ENCODE measurements at places on chromosomes 12 and 14. TPM values are rescaled to one million over a fixed set of nuclear protein-coding genes. Genes with fewer than 3 reads are reported as not detected.

The CSRP2 gene
- 19.0 TPM for total RNA-seq

The DCN gene
- 72.0 TPM for total RNA-seq

The RTL1 gene
- total RNA-seq = not detected

The SIRT4 gene
- total RNA-seq = 2.0 TPM

The LMNTD1 gene
- 0.63 TPM for total RNA-seq

The SOS2 gene
- 20.1 TPM for total RNA-seq

The ITGB7 gene
- 0.40 TPM for total RNA-seq

The NOS1 gene
- not detected for total RNA-seq

The TMEM119 gene
- total RNA-seq = 3.9 TPM

The REP15 gene
- total RNA-seq = 2.4 TPM

The KRT6A gene
- total RNA-seq = 2.7 TPM

The CLECL1 gene
- total RNA-seq = not detected

The CCDC60 gene
- total RNA-seq = not detected

The SUOX gene
- total RNA-seq = 12.6 TPM

The EML1 gene
- total RNA-seq = 93.1 TPM

The ERP27 gene
- not detected for total RNA-seq

The HOXC10 gene
- not detected for total RNA-seq

The ATP23 gene
- total RNA-seq = 2.8 TPM

The PTPRO gene
- 2.2 TPM for total RNA-seq

The KIF5A gene
- total RNA-seq = 2.1 TPM

The RNF212B gene
- total RNA-seq = not detected

The GARIN6 gene
- total RNA-seq = not detected

The RDH12 gene
- not detected for total RNA-seq

The HHIPL1 gene
- total RNA-seq = 24.1 TPM

The KRT71 gene
- not detected for total RNA-seq

The NEK9 gene
- total RNA-seq = 103 TPM

The VRTN gene
- total RNA-seq = not detected

The ACOT4 gene
- 0.98 TPM for total RNA-seq

The NTS gene
- total RNA-seq = 0.39 TPM

The OLR1 gene
- total RNA-seq = not detected

The TIMELESS gene
- total RNA-seq = 6.7 TPM

The ANO2 gene
- 0.07 TPM for total RNA-seq

The PTGER2 gene
- 8.2 TPM for total RNA-seq

The DBX2 gene
- total RNA-seq = not detected

The CDH24 gene
- 5.1 TPM for total RNA-seq

The RHOJ gene
- total RNA-seq = 5.0 TPM

The HOXC11 gene
- total RNA-seq = not detected

The SMIM41 gene
- 0.07 TPM for total RNA-seq

The ADAMTS20 gene
- total RNA-seq = not detected

The MBD6 gene
- 15.3 TPM for total RNA-seq

The ATP2B1 gene
- total RNA-seq = 85.6 TPM

The P2RX2 gene
- total RNA-seq = not detected

The JAG2 gene
- 4.0 TPM for total RNA-seq

The LMO3 gene
- total RNA-seq = 0.39 TPM

The TRHDE gene
- total RNA-seq = 1.6 TPM

The GRIP1 gene
- total RNA-seq = 0.33 TPM

The C14orf180 gene
- total RNA-seq = not detected

The ACSM4 gene
- total RNA-seq = not detected

The REM2 gene
- total RNA-seq = 0.13 TPM
